ENCODE measurements at places on chromosomes 2 and 18. TPM values are rescaled to one million over a fixed set of nuclear protein-coding genes. Genes with fewer than 3 reads are reported as not detected.

AQP12A gene
- not detected for polyA plus RNA-seq

NOSTRIN gene
- not detected for polyA plus RNA-seq

GRCh38 chr2:70182689-70183088 is 8.1 kb downstream of the C2orf42 start:
- H3K4me3 ChIP-seq = no peak overlapping the region
- no peak for DNase-seq
- H3K27me3 ChIP-seq = no peaks in the 10 kb centered on the region
- no peak overlapping the region for H3K27ac ChIP-seq
- peaks cover 9% of the 10 kb centered on the region for H3K4me1 ChIP-seq

GRCh38 chr2:64832936-64833335 is 156.3 kb upstream of the SLC1A4 start:
- no peak overlapping the region for H3K4me3 ChIP-seq
- no peaks in the 10 kb centered on the region for H3K4me1 ChIP-seq
- no peaks in the 10 kb centered on the region for H3K36me3 ChIP-seq
- H3K27ac ChIP-seq = no peak overlapping the region
- no peaks in the 10 kb centered on the region for H3K27me3 ChIP-seq
- DNase-seq = no peak

GRCh38 chr18:34838669-34839068 is 128.6 kb downstream of the DTNA start:
- H3K27me3 ChIP-seq = no peaks in the 10 kb centered on the region
- H3K36me3 ChIP-seq = no peaks in the 10 kb centered on the region
- no peak for DNase-seq
- no peak overlapping the region for H3K4me3 ChIP-seq

Measured in naive thymus-derived CD8-positive, alpha-beta T cell (primary cell).